ENCODE measurements at places on chromosomes 2 and 18.

DNA sequence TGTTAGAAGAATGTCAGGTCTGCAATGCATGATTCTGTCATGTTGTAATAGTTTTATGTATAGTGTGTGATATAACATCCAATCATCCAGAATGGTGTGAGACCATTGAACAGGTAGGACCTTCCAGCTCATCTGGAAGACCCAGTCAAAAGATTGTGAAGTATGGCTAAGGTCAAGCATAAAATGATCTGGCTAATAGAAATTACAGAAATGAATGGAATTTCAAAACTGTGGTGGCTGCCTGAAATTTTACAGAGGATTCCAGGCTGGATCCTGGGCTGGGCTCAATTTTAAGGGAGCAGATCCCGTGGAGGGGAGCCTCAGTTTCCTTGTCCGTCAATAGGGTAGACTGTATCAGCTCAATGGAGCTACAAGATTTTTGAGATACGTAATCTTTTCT lies 39.1 kb downstream of the ACKR3 start:
- DNase-seq: no peak

- DNase-seq: no peak
These were observed 57.6 kb downstream of the ATOH8 start for GRCh38 chr2:85811180-85812093.

DNA sequence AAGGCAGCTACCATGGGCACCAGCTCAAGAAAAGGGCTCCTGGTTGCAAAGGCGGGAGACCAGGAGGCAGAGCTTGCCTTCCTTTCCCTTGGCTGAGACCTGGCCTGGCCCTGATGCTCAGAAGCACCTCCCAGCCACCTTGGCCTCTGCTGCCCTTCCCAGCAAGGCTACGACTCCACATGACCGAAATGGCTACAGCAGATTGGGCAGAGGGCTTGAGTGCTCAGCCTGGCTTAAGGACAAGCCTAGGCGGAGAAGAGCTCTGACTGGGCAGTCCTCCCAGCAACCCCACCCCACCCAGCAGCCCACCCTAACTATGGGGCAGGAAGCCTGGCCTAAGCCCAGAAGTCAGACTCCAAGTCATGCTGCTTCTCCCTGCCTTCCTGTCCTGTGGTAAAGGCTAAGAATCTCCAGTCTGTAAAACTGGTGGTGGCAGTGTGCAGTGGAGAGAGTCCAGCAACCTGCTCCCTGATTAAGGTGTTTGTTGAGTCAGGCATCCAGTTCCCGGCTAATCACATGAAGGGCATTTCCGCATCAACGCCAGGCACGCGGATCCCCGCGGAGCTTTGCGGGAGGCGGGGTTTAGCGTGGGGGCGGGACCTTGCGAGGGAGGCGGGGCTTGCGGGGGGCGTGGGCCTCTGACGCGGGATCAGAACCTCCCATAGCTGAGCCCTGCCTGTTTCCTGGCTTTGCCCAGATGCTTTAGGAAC lies 256.0 kb downstream of the BCL11A start:
- DNase-seq: no peak

DNA sequence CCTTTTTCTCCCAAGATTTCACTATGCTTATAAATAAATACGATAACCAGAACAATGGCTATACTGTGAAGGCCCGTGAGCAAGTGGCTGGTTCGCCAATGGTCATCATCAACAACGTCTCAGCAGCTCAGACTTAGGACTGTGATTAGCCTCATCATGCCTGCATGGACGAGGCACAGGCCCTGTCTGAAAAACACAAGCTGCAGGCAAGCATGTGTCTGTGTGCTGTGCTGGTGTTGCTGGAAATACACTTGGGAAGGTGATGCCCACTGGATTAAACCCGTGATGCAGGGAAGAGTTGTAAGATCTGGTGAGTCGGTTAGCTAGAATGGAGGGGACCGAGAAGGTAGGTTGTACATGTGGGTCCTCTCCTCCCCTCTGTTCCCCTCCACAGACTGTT lies 111.5 kb upstream of the EPC2 start:
- no peak for DNase-seq

- no peak for DNase-seq
These were observed 58.9 kb upstream of the ZSWIM2 start for GRCh38 chr2:186907897-186908296.

DNA sequence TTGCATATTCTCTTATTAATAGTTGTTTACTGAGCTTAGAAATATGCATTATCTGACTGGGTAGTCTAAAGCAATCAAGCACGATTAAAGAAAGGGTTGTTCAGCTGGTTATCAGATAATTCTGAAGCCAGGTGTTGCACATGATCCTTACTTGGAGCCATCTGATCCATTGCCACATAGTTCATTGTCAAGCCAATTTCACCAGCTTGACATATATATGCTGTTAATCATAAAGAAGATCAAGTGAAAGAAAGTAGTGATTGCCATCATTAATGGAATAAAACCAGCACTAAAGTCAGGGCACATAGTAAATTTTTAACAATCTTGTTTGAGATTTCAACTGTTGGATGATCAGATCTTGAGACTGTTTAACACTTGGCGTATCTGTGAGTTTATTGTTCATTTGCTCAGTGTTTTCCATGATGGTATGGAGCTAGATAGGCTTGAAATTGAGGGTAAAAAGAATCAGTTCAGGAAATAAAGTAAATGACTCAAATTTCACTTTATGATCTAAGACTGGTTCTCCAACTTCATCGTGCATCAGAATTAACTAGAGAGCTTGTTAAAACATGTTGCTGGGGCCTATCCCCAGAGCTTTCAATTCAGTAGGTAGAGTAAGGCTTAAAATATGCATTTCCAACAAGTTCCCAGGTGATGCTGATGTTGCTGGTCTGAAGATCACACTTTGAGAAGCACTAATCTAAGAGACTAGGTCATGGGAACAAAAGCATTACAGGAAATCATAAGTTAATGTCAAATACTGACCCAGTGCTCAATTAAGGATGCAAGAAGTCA lies 539.6 kb downstream of the SATB2 start:
- DNase-seq: no peak

- DNase-seq: no peak
These were observed 112.1 kb downstream of the PLB1 start for GRCh38 chr2:28607730-28608499.

DNA sequence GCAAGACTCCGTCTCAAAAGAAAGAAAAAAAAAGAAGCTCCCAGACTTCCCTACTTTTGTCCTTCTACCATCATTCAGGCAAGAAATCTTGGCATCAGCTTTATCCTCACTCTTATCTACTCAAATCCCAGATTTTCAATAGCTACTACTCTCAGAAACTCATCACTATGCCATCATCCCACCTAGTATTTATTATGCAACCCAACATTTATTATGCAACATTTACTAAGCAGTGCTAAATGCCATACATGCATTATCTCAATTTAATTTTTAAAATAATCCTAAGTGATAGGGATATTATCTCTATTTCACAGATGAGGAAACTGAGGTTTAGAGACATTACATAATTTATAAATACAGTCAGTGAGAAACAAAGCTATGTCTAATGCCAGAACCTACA lies 4.1 kb downstream of the USP37 start:
- DNase-seq: no peak

DNA sequence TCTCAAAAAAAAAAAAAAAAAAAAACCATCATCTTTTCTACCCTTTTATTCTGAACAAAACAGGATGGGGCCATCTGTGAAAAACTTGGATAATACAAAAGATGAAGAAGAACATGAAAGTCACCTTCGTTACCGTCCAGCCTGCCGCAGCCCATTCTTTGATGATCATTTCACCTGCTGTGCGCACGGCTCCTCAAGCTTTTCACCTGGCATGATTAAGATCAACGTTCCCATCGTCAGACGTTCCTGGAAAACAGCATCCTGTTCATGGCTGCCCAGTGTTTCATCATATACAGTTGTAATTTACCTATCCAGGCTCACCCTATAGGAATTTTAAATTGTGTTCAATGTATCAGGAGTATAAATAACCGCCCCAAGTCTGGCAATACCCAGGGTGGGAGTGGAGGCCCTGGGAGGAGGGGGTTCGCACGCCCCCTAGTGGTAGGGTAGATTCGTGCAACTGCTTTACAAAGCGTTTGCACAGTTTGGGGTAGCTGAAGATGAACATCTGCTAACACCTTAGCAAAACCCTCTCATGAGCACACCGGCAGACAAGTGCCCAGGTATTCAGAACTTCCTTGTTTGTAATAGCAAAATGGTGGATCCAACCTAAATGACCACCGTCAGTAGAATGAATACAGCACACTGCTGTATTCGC lies 49.0 kb upstream of the GLI2 start:
- no peak for DNase-seq

- no peak for DNase-seq
These were observed 100.8 kb upstream of the TFPI start for GRCh38 chr2:187655001-187655400.

GRCh38 chr2:127358971-127359370 lies 28.8 kb downstream of the MAP3K2 start:
- no peak for DNase-seq

DNA sequence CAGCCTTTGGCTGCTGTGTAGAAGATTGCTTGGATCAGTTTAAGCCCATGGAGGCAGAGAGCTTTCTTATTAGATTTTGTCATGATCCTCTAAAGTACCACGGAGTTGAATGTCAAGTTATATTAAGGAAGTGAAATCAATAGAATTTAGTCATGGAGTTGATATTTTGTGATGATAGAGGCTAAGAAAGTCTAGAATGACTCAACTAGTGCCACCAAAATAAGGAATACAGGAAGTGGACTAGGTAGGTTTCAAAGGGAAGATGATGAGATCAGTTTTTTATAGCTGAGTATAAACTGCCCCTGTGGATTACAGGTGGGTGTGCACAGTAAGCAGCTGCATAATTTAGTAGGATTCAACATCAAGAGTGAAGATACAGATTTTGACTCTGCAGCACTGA lies 25.2 kb downstream of the FBXO36 start:
- no peak for DNase-seq

DNA sequence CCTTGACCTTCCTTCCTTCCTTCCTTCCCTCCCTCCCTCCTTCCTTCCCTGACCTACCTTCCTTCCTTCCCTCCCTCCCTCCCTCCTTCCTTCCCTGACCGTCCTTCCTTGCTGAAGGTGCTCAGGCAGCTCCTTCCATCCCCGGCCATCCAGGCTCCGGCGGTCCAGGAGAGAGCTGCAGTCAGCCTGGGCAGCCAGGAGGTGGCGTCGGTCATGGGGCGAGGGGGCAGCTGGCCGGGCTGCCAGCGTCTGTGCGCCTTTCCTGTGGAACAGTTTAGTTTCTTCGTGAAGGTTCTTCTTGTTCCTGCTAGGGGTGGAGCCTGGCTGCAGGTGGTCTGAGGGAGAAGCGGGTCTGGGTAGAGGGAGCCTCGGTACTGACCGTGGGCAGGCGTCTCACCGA lies 15.7 kb downstream of the GPR35 start:
- no peak for DNase-seq

DNA sequence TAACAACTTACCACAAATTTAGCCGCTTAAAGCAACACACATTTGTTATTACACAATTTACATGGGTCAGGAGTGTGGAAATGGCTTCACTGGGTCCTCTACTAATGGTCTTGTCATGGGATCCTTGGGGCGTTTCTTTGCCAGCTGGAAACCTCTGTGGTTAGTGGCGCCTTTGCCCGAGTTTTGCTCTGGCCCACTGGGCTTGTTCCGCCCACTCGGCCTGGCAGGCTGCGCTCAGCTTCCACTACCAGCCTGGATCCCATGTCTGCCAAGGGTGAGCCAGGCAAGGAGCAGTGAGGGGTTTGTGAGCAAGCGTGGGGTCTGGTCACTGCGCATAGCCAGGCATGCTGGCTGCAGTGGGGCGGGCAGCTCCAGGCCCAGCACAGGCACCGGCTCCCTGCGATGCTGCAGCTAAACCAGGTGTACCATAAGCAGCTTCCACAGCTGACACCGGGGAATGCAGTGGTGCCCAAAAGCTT lies 16.2 kb upstream of the MBD2 start:
- no peak for DNase-seq

DNA sequence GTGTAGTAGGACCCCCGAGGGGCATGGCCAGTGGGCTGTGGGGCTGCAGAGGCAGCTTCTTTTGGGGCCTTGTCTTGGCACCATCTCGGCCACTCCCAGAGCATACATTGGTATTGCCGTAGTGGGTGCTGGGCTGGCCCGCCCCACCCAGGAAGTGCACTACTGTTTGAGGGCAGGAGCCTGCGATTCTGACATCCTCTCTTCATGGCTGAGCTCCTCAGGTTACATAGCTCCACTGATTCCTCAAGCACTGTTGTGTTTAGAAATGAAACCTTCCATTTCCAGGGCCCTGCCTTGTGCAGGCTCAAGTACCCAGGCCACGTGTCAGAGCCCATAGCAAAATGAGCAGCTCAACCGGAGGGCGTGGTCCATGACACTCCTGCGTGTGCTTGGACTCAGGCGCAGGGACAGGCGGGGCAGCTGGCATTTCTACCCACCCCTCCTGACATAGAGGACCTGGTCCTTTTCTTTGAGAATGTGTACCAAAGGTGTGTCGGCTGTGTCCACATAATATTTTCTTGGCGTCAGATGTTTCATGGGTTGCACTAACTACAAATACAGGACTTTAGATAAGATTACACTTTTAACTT lies 67.9 kb downstream of the DGKD start:
- no peak for DNase-seq

GRCh38 chr2:32963941-32964340 lies 17.2 kb downstream of the LTBP1 start:
- DNase-seq: no peak

DNA sequence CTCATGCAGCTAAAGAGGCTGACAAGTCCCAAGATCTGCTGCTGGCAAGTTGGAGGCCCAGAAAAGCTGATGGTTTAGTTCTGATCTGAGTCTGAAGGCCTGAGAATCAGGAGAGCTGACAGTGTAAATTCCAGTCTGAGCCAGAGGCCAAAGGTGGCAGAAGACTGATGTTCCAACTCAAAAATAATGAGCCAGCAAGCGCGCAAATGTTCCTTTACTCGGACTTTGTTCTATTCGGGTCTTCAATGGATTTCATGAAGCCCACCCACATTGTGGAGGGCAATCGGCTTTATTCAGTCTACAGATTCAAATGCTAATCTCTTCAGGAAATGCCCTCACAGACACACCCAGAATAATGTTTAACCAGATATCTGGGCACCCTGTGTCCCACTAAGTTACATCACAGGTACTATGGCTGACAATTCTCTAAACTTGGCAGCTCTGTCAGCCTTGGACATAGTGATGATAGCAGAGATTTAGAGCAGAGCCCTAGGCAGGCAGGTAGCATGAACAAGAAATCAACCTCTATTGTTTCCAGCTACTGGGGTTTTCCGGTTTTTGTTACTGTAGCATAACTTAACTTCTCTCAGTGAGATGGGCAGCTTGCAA lies 318.5 kb downstream of the HRH4 start:
- DNase-seq: no peak

- DNase-seq: no peak
These were observed 96.4 kb downstream of the CERS6 start for GRCh38 chr2:168552450-168552856.

DNA sequence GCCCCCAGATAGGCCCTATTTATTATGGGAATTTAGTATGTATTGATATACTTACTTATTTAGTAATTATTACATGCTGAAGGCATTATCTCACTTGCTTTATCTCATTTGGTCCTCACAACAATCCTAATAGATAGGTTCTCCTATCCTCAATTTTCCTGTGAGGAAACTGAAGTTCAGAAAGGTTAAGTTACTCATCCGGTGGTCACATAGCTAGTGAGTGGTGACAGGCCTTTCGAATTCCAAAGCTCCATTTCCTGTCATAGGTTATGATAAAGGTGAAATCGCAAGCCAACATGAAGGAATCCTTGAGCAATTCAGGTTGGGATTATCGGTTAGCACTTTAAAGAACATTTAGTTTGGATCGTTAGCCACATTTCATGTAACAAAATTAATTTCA lies 33.3 kb downstream of the NAB1 start:
- DNase-seq: no peak
